ENCODE measurements at places on chromosomes 1 and 21. TPM values are rescaled to one million over a fixed set of nuclear protein-coding genes. Genes with fewer than 3 reads are reported as not detected.

Gene KIAA0040
- polyA plus RNA-seq, result 7.1 TPM

Gene TEDDM1
- not detected for polyA plus RNA-seq

Gene LENEP
- polyA plus RNA-seq, result 0.23 TPM

Gene KRTAP13-2
- not detected for polyA plus RNA-seq

Gene CD1E
- not detected for polyA plus RNA-seq

Gene OR2M4
- polyA plus RNA-seq, result not detected

Gene LYPD8
- 1.4 TPM for polyA plus RNA-seq

Gene CAMK1G
- polyA plus RNA-seq, result not detected

Gene KRTAP21-2
- not detected for polyA plus RNA-seq

Gene NBPF4
- 5.9 TPM for polyA plus RNA-seq

Gene RNF11
- polyA plus RNA-seq, result 22.2 TPM

Gene FABP3
- not detected for polyA plus RNA-seq

Gene PRELP
- not detected for polyA plus RNA-seq

Gene LCE1C
- not detected for polyA plus RNA-seq

Measured in K562 (cell line).